ENCODE measurements at places on chromosomes 6 and 20. TPM values are rescaled to one million over a fixed set of nuclear protein-coding genes. Genes with fewer than 3 reads are reported as not detected.

DNA sequence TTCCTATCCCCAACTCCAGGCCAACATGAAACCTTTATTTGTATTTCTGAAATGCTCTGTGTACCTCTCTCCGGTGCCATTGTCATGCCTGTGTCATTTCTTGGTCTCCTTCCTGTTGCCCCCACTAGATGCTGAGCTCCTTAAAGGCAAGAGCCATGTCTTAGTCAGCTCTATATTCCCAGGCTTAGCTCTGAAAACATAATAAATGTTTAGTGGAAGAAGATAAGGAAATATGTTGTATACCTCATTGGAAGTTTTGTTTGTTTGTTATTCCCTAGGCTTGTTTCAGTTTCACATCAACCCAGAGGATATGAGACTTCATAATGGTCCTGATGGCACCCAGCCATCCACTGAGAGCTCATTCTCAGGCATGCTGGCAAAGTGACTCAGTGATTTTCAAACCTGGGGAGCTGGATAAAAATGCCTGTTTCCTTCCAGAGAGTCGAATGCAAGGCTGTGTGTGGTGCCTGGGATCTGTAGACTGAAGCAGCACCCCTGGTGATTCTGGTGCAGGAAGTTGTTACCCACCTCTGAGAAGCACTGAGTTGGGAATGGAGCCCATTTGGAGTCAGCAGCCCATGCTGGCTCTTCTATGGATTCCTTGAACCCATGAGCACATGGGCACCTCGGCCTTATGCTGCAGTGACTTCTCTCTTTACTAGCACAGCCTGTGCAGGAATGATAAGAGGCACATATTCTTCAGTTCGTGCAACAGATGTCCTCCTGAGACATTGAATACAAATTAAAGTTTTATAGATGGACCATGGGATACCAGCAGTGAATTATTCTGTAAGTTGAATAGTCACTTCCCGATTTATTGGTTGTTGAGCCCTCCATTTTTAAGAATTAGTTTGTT, 205.2 kb downstream of the FARS2 start:
- no peak for DNase-seq

GRCh38 chr6:127100510-127101140, 17.8 kb upstream of the RSPO3 start:
- no peak for DNase-seq

Gene SERINC1
- total RNA-seq = 591 TPM

Gene BPIFA1
- not detected for total RNA-seq

DNA sequence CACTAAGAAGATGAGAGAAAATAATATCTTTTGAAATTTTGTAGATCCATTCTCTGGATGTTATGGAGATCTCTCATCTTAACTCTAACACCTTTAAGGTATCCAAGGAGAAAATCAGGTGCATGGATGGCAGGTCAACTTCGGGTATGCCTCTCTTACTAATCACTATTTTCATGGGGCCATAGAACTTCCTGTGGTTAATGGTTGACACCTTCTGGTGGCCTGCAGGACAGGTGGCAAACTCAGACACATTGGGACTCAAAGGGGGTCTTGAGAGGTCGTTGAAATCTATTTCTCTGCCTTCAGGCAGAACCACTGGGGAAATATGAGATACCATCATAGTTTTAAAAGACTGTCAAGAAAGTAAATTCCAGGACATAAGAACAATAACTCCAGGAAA, 76.5 kb downstream of the ADAT2 start:
- DNase-seq = no peak

- DNase-seq = no peak
Observed at GRCh38 chr6:26333476-26334297, 31.3 kb upstream of the BTN3A2 start.

DNA sequence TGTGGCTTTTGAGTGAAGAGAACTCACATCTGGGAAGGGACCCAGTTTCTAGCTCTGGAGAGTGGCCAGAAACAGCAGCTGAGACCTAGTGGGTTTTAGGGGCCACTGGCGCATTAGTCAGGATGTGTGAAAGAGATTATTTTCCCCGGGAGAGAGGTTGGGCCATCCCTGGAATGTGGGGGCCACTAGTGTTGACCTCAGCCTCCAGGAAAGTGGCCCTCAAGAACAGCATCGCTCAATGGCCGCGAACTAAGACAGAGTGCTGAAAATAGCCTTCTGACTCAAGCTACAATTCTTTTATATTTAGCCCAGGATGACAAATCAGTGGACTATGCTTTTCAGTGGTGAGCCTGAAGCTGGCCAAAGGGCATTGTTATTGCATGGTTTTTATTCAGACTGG, 210.4 kb upstream of the RNF24 start:
- DNase-seq = no peak

- DNase-seq = no peak
Observed at GRCh38 chr6:116450769-116451740, 10.1 kb upstream of the CALHM6 start.

GRCh38 chr20:371755-372542, 8.6 kb upstream of the TRIB3 start:
- DNase-seq = no peak

- DNase-seq = no peak
Observed at GRCh38 chr6:116531675-116532570, 13.6 kb downstream of the TRAPPC3L start.

DNA sequence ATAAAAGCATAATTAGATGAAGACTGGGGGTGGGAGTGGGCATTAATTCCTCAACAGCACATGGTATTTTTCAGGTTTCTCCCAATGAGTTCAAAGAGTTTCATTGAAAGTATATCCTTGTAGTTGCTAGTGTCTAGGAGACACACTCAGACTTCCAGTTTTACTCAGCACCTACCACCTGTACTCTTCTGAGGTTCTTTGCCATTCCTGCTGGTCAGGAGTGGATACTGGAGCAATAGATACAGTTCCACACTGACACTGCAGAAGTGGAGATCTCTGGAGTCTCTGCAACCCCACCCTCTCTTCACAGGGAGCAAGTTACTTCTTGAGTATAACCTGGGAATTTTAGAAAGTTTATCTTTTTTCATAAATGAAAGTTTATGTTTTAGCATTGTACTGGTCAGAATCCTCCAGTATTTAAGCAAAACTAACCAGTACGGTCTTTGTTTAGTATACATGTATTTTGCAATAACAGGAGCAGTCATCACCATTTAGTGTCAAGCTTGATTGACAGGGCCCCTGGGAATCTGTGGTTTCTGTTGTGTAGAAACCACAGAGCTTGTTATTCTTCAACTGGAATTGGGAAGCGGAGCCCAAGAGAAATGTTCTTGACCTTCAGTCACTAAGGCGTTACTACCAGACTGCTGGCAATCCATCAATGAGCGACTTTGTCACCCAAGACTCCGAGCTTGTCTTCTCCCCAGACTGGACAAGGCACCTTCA, 148.1 kb downstream of the ZDHHC14 start:
- no peak for DNase-seq

GRCh38 chr6:73487473-73487872, 25.9 kb downstream of the MTO1 start:
- no peak for DNase-seq

GRCh38 chr6:28901831-28902230, 22.0 kb downstream of the TRIM27 start:
- no peak for DNase-seq

Data from dorsolateral prefrontal cortex (tissue), 122 donors.